Activated naive CD4-positive, alpha-beta T cell treated with anti-CD3 and anti-CD28 coated beads, Interleukin-2, amount 10 ng/mL, durations not matched to agents 7 days and 5 days (primary cell): ENCODE measurements at places on chromosomes 5 and 9.

DNA sequence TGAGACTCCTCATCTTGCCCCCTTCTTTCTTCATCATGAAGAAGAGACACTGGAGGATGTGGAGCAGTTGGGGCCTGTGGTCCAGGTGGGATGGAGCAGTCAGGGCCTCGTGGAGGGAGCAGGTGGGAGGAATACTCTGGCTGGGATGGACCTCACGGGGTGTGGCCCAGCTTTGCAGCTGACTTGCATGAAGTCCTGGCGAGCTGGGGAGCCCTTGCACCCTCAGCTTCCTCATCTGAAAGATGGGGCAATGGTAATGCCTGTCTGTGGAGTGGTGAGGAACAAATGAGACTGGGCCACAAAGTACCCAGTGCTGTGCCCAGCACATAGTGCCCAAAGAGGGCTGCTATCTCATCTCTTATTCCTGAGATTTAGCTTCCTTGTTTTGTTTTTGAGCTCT, 91.5 kb downstream of the DAB2IP start:
- DNase-seq, result no peak

DNA sequence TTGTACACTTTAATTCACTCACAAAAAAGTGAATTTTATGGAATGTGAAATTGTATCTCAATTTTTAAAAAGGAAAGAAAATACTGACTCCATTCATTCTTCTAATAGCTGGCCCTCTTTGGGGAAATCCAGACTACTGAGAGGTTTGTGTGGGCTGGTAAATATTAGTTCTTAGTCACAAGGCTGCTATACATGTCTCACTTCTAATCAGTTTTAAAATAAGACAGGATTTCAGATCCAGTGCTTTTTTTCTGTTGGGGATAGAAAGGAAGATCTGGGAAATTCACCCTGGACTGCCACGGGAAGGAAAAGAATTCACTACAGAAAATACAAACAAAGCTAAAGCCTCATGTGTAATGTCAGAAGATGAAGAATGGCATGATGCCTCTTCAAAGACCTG, 32.7 kb upstream of the ADAMTSL1 start:
- no peak for DNase-seq

DNA sequence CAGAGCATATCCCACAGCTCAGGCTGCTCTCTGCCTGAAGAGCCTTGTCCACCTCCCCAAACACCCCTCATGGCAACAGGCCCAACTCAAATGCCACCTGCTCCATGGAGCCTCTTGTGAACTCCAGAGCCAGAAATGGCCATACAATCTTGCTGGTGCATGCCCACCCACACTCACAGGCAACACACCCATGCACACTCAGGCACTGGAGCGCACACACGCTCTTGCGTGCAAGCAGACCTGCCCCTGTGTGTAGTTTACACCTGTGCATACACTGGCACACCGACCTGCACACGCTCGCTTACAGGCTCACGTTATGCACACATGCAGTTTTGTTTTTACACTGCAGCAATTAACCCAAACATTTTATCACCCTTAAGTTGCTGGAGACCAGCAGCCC, 40.0 kb downstream of the HRH2 start:
- peak; percentile 12 for DNase-seq

GRCh38 chr9:77022783-77023440, 3.5 kb downstream of the FOXB2 start:
- DNase-seq, result no peak

- no peak for DNase-seq
Measured at GRCh38 chr9:119788921-119789320, 419.7 kb upstream of the BRINP1 start.

DNA sequence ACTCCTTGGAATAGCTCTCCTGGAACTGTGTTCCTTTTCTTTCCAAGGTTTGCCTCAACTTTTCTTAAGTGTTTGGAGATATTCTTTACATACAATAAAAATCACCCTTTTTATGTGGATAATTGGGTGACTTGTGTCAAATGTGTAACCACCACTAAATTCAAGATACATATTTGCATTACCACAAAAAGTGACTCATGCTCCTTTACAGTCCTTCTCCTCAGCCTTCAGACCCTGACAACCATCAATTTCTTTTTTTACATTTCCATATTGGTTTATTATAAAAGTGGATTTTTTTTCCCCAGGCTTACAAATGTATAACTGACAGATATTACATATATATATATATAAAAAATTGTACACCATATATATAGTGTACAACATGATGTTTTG, 372.0 kb upstream of the KCNN2 start:
- no peak for DNase-seq

- DNase-seq, result no peak
Measured at GRCh38 chr9:124835026-124835557, 18.2 kb upstream of the WDR38 start.

- DNase-seq, result no peak
Measured at GRCh38 chr5:111748304-111748763, 8.7 kb downstream of the NREP start.

GRCh38 chr5:149434162-149435014, 55.3 kb upstream of the IL17B start:
- peak; percentile 67 for DNase-seq

DNA sequence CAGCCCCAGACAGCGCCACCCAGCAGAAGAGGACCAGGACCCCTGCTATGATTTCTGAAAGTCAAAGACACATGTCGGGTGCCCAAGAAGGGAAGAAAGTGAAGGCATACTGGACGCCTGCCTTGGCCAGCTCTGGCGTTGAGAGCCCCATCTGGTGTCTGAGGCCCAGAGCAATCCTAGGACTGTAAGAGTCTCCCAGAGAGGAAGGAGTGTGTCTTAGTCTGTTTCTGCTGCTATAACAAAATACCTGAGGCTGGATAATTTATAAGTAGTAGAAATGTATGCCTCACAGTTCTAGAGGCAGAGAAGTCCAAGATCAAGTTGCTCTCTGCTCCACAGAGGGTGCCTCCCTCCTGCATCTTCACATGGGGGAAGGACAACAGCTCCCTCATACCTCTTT, 10.8 kb downstream of the RASGEF1C start:
- DNase-seq, result no peak

DNA sequence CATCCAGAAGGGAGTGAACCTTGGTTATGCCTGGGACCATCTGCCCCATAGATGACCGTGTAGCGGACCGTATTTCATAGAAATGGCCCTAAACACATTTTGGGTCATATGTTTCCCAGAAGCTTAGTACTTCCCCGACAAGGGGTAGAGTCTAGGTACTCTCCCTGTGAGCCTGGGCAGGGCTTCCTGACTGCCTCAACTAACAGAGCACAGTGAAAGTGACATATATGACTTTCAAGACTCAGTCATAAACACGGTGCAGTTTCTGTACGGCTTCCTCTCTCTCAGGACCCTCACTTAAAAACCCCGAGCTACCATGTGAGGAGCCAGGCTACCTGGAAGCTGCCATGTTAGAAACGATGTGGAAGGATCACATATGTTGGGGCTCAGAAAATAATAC, 20.9 kb downstream of the C9orf57 start:
- no peak for DNase-seq

GRCh38 chr5:56317923-56318561, 84.9 kb upstream of the ANKRD55 start:
- DNase-seq, result no peak

DNA sequence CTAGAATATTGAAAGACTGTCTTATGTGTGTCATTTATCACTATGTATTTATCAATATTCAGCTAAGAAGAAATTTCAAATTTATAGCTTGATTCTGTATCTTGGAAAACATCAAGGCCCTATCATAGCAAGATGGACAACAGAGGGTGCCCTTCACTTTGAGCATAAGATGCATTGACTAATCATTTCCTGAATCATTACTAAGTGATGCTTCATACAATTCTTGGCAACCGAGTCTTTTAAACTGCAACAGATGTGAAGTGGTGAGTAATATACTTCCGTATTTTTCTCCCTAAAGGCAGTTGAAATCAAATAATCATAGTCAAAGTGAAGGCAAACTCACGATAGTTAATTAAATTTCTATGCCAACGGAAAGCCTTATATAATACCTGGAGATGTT, 318.6 kb upstream of the RGMB start:
- no peak for DNase-seq
